ENCODE measurements at places on chromosomes 11 and 22.

- DNase-seq = no peak
Observed at GRCh38 chr22:44336962-44337677, 24.4 kb upstream of the SHISAL1 start.

GRCh38 chr11:34275486-34275885, 82.3 kb downstream of the ABTB2 start:
- no peak for DNase-seq

- no peak for DNase-seq
Observed at GRCh38 chr11:63764679-63765647, 3.6 kb downstream of the ZFTA start.

- DNase-seq = no peak
Observed at GRCh38 chr11:111582881-111583280, 19.4 kb upstream of the SIK2 start.

- peak; percentile 9 for DNase-seq
Observed at GRCh38 chr11:17012712-17013547, 1.3 kb downstream of the PLEKHA7 start.

DNA sequence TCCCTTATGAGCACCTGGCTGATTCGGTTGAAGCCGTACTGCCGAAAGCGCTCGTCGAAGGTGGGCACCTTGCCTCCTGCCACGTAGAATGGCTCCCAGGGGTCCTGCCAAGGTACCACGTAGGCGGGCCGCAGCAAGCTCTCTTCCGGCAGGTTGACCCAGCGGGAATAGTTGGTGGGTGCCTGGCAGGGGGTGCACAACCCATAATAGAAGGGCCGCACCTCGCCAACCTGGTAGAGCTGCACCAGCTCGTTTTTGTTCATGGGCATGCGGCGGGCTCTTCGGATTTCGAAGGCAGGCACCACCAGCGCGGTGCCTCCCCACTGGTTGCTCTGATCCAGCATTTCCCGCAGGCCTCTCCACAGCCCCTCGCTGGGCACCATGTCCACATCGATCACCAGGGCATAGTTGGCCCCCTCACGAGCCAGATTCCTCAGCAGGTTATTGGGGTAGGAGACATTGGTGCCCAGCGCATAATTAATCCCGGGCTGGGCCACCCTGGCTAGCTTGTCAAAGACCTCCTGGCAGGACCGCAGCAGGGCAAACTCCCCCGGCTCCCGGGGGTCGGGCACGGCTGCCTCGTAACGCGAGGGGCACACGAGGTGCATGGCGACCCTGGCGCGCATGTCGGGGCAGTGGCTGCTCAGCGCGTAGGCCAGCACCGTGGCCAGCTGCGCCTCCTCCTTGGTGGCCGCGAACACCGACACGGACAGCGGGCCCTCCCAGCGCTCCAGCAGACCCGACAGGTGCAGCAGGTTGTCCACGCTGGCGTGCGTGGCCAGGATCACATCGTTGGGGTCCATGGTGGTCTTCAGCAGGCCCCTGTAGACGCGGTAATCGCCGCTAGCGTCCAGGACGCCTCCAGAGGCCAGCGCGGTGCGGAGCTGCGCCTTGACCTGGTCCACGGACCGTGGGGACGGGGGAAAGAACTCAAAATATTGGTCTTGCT, 679 bp downstream of the B4GAT1 start:
- peak; percentile 30 for DNase-seq

- no peak for DNase-seq
Observed at GRCh38 chr11:10162222-10162621, 131.8 kb downstream of the SBF2 start.

GRCh38 chr11:108545909-108546501, 47.6 kb downstream of the EXPH5 start:
- DNase-seq = no peak

GRCh38 chr11:113926273-113927197, 21.9 kb downstream of the HTR3B start:
- DNase-seq = no peak

GRCh38 chr11:120629407-120630080, 118.0 kb downstream of the GRIK4 start:
- DNase-seq = no peak

- DNase-seq = no peak
Observed at GRCh38 chr22:20834206-20834605, 24.4 kb downstream of the PI4KA start.

DNA sequence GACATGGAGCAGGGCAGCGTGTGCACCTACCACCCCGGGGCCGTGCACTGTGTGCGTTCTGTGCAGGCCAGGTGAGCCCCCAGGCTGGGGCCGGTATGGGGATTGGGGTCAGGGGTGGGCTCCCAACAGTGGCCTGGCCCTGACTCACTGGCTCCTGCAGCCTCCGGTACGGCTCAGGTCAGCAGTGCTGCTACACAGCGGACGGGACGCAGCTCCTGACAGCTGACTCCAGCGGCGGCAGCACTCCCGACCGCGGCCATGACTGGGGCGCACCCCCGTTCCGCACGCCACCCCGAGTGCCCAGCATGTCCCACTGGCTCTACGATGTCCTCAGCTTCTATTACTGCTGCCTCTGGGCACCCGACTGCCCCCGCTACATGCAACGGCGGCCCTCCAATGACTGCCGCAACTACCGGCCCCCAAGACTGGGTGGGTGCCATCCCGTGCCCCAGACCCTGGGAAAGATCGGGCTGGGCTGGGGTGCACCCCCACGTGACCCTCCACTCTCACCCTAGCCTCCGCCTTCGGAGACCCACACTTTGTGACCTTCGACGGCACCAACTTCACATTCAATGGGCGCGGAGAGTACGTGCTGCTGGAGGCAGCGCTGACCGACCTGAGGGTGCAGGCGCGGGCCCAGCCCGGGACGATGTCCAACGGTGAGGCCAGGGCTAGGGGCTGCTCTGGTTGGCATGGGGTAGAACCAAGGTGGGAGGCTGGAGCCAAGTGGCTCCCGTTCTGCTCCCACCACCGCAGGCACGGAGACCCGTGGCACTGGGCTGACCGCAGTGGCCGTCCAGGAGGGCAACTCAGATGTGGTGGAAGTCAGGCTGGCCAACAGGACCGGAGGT, 4.4 kb downstream of the SUSD2 start:
- no peak for DNase-seq

DNA sequence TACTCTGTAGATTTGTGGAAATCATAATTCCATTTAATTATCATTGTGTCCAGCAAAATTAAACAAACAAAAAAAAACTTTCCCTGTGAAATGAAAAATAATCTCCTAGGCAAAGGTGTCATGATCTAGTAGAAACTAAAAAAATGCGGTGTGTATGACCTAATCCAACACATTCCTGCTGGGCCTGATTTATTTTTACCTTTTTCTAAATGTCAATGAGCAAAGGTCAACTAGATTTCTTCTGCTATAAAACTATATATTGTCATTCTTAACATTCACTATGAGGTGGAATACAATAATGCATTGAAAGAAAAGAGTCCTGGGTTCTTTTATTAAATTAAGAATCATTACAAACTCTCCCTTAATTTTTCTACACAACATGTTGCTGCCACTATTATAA, 57.1 kb upstream of the MN1 start:
- DNase-seq = no peak

GRCh38 chr11:68313574-68314202, 1.3 kb downstream of the LRP5 start:
- no peak for DNase-seq

- no peak for DNase-seq
Observed at GRCh38 chr11:23897453-23898286, 599.2 kb upstream of the LUZP2 start.

DNA sequence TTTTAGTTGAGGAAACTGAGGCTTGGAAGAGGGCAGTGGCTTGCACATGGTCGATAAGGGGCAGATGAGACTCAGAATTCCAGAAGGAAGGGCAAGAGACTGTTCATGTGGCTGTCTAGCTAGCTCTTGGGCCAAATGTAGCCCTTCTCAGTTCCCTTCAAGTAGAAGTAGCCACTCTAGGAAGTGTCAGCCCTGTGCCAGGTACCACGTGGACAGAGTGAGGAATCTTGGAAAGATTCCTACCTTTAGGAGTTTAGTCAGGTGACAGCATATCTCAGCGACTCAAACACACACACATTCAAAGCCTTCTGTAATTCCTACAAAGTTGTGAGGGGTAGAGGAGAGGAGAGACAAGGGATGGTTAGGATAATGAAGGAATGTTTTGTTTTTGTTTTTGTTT, 18.3 kb downstream of the PIK3IP1 start:
- DNase-seq = no peak

- DNase-seq = no peak
Observed at GRCh38 chr22:39179841-39180335, 27.4 kb upstream of the CBX7 start.

DNA sequence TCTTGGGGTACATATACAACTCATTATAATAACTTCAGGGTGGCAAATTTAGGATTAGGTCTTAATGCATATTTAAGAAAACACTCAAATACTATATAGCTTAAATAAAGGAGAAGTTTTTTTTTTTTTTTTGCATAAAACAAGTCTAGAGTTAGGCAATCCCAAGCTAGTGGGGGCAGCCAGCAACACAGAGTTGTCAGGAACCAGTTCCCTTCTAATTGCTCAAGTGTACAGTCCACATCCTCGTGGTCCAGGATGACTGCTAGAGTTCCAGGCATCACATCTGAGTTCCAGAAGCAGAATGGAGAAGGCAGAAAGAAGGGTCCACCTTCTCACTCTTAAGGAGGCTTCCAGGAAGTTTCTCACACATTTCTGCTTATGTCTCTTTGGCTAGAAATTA, 261.9 kb upstream of the PLET1 start:
- peak; percentile 79 for DNase-seq

DNA sequence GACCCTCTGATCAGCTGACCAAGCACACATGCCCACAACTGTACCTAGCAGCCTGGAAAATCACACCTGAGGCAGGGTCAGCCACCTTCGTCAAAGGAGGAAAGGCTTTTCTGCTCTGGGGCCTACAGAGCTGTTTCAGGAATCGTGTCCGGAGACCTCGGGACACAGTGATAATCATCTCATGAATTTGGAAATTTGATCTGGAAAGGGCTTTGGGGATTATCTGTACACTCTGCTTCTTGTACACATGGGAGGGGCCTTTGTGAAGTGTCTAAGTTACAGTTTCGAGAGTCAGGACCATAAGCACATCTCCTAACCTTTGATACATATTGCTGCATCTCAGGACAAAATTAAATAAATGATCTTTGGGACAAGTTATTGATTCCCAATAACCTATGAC, 1421.2 kb upstream of the TENM4 start:
- DNase-seq = no peak

DNA sequence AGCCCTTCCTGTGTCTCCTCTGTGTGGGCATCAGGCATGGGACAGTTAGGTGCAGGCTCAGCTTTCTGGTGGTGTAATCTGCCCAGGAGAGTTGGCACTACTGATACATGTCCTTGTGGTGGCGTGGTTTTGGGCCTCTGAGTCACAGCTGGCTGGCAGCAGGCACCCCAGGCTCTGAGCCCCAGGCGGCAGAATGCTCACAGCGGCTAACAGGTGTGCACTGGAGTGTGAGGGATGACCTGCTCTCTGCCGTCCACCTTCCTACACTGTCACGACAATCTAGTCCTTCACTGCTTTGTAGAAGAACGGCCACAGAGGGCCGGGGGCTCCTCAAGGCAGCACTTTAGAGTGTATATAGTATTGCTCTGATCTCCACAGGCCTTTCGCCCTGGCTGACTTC, 100.3 kb upstream of the PITPNB start:
- peak; percentile 5 for DNase-seq

- DNase-seq = no peak
Observed at GRCh38 chr11:2525941-2526807, 81.4 kb downstream of the KCNQ1 start.

- no peak for DNase-seq
Observed at GRCh38 chr11:36718451-36718850, 120.4 kb upstream of the RAG2 start.

- DNase-seq = no peak
Observed at GRCh38 chr11:123559523-123559955, 94.9 kb downstream of the SCN3B start.

GRCh38 chr22:42632096-42632495, 8.3 kb downstream of the ATP5MGL start:
- no peak for DNase-seq

DNA sequence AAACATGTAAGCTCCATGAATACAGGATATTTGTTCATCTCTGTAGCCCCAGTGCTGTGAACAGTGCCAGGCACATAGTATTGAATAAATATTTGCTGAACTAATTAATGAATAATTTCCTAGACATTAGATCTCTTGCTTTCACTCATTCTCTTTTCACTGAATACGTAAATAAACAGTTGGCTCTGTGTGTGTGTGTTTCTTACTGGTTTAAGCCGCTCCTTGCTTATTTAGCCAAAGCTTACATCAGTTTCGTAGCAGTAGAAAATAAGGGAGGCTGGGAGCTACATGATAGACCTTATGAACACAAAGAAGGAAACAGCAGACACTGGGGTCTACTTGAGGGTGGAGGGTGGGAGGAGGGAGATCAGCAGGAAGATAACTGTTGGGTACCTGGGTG, 17.2 kb downstream of the KREMEN1 start:
- DNase-seq = no peak

GRCh38 chr22:26702906-26703830, 45.8 kb downstream of the MIAT start:
- DNase-seq = no peak

- DNase-seq = peak; percentile 8
Observed at GRCh38 chr11:30666817-30667216, 80.7 kb upstream of the MPPED2 start.

GRCh38 chr22:30056015-30056414, 24.2 kb upstream of the HORMAD2 start:
- no peak for DNase-seq

DNA sequence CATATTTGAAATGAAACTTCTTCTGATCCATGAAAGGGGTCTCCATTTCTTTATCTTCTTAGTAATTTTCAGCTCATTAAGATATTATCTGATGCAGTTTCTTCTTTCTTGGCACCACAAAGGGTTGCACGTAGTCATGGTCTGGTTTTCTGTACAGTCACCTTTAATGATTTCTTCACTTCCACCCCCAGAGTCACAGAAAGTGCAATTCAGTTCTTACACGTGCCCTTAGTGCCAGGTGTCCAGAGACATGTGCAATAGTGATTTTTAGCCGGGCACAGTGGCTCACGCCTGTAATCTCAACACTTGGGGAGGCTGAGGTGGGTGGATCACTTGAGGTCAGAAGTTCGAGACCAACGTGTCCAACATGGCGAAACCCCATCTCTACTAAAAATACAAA, 202.8 kb upstream of the MTNR1B start:
- DNase-seq = no peak

- DNase-seq = peak; percentile 85
Observed at GRCh38 chr11:61826930-61827570, 1.1 kb upstream of the FADS2 start.

- no peak for DNase-seq
Observed at GRCh38 chr11:86365546-86365945, 9.1 kb upstream of the CCDC81 start.

- no peak for DNase-seq
Observed at GRCh38 chr11:19380375-19380774, 139.6 kb upstream of the E2F8 start.

DNA sequence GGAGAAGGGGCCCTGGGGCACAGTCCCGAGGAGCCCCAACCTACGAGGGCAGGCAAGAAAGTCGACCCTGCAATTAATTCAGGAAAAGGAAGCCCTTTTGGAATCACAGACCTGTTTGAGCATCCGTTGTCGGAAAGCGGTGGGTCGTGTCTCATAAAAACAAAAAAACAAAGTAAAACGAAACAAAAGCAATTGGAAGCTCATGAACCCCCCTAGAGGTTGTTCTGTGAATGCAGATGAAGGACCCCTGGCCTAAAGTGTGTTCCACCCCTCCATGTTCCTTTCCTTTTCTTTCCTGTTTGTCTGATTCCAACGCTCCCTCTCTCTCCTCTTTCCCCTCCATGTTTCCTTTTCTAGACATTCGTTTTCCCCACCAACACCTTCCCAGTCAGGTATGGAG, 203.7 kb downstream of the GRIK4 start:
- no peak for DNase-seq

- no peak for DNase-seq
Observed at GRCh38 chr11:17026487-17027082, 12.4 kb upstream of the PLEKHA7 start.

All from suppressor macrophage (primary cell).